Stimulated activated CD8-positive, alpha-beta memory T cell treated with anti-CD3 and anti-CD28 coated beads, Interleukin-12 subunit alpha, Interleukin-12 subunit beta, amount 100 ng/mL, for 4 hours (primary cell): ENCODE measurements at places on chromosomes 4 and X.

GRCh38 chr4:99536848-99537247, 26.0 kb downstream of the C4orf17 start:
- DNase-seq, result no peak

DNA sequence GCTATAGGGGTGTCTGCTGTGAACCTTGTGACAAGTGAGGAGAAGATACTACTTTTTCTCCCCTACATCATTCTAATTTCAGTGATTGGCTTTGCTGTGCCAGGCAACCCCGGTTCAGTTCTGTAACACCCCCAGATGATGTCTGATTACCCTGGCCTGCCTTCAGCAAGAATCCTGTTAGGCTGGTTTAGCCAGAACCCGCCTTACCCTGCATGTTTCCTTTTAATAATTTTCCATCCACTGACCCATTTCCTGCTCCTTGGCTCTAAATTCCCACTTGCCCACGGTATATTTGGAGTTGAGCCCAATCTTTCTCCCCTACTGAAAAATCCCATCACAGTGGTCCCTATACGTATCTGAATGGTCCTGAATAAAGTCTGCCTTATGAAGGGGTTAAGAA, 46.5 kb upstream of the HPSE start:
- no peak for DNase-seq

DNA sequence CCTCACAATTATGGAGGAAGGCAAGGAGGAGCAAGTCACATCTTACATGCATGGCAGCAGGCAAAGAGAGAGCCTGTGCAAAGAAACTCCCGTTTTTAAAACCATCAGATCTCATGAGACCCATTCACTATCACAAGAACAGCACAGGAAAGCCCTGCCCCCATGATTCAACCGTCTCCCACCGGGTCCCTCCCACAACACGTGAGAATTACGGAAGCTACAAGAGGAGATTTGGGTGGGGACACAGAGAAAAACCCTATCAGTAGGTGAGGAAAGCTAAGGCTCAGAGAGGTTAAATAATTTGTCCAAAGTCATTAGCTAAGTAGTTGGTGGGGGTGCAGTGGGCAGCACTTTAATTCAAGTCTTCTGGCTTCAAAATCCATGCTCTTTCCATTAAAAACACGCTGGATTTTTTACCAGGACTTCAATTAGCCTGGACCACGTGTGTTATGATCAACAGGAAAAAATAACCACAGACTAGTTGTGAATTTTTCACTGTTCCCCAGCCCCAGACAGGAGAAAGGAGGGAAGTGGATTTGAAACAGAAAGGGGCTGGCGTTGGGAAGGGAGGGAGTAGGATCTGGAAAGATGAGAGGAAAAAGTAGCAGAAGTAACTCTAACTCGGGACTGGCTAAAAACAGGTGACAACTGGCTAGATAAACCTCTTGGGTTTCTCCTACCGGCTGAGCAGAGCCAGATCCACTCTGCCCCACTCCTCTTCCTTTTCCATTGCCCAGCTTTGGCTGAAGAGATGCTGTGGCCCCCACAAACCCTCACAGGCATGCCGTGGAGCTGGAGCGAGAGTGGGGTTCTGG, 986 bp downstream of the MTMR8 start:
- no peak for DNase-seq

DNA sequence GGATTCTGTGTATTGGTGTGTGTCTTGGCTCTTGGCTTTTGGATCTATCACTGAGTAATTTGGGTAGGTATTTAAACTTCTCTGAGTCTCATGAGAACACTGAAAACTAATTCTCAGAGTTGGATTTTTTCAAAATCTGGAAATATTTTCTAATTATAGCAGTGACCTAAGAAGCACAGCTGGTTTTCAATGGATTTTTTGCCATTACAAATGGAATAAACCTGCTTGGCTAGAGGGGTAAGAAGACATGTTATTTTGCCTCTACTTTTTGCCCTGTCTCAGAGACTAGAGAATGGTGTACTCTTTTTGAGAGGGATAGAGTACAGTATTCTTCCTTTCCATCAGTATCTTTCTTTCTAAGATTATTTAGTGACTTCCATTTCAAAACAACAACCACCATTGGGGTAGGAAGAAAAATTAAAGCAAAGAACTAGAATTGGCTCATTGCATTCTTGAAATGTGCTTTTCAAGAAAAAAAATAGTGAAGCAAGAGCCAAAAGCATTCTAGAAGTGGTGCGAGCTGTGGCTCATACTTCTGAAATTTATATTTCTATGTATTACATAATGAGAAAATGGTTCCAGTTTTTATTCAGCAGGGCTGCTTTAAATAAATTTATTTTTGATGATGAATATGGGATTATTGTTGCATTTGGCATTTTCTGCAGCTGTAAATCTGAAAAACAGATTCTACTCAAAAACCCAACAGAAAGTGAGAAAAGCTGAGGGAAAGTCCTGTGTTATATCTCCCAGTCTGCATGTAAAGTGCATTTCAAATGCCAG, 850.2 kb upstream of the SLIT2 start:
- DNase-seq, result no peak

- no peak for DNase-seq
Measured at GRCh38 chrX:101219864-101220346, 319 bp downstream of the DRP2 start.

DNA sequence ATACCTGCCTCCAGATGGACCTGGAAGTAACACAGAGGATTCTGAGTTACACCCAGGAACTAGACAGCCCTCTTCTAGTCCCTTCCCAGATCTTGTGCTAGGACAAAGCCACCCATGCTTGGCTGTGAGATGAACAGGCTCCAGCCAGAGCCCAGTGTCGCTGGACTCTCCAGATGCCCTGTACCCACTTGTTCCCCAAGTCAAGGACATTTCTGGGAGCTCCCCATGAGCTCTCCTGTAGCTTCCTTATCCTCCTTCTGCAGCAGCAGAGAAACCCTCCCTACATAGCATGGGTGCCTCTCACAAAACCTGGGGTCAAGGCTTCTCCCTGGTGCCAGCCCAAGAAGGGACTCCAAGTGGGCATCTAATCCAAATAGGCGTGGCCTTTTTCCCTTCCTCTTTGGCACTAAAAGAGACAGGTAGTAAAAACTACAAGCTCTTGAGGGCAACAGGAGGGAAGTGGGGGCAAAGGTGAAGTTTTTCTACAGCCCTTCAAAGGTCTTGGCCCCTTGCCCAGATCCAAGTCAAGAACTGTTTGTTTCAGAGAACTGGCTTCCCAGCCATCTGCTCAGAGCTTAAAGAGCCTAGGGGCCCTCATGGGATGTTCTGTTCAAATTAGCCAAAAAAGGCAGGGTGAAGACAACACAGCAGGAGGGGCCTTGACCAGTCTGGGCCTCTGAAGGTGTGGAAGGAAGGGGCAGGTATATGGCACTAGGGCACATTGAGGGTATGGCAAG, 8.5 kb upstream of the ERCC6L start:
- no peak for DNase-seq

DNA sequence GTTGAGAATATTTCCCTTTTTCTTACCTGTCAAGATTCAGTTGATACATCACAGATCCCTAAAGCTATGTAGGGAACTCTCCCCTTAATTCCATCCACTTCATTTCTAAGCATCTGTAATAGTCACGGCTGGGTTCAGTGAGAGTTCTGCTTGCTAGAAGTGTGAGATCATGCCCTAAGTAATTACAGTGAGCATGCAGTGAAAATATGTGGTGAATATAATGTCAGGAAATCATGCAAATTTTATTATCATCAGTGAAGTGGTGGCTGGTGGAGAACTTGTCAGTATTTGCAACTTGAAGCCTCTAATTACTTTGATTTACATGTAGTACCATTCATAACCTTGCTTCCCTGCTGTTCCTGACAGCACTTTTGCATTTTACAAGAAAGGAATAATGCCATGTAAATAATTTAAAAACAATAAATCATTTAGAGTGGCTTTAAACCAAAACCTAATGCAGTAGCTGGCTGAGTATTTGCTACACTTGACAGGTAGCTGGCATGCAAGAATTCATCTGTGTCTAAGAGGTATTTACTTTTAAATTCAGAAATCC, 28.3 kb upstream of the CFAP299 start:
- no peak for DNase-seq

GRCh38 chr4:5050520-5051277, 581 bp upstream of the STK32B start:
- no peak for DNase-seq

DNA sequence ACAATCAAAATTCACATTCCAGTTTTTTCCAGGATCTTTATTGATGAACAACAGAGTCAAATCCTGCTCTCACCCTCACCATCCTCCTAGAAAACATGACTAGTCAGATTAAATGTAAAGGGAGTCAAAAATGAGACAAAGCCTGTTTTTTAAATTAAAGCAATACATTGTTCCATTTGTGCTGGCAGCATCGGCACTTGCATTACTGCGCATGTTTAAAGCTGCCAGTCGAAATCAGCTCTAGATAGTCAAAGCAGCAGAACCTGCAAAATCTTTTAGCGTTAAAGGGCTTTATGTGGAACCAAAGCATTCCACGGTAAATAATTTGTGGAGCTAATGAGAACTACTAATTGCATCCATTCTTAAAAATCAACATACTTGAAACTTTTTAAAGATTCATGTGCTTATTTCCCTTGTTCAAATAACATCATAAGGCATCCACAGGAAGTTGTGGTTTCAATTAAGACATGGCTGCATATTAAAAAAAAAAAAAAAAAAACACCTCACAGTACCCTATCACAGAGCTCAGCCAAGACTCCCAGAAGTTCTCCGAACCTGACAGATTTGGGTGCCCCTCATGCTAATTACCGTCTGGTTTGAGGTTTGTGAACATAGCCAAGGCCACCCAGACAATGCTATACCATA, 82.2 kb downstream of the SH3KBP1 start:
- DNase-seq, result no peak

DNA sequence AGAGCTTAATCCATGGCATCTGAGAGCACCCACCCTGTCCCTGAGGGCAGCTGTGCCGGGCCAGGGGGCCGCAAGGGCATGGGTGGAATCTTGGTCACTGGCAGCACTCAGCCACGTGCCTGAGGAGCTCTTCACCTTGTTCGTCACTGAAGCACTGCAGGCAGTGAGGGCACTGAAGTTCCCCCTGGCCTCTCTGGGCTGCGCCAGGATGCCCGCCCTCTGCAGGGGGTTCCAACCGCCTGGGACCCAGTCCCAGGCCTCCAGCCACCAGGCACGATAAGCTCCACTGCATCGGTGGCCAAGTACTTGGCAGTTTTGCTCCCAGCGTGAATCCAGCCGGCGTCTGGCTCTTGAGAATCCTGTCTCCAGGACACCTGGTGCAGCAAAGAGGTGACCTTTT, 96.4 kb upstream of the MED14 start:
- no peak for DNase-seq

DNA sequence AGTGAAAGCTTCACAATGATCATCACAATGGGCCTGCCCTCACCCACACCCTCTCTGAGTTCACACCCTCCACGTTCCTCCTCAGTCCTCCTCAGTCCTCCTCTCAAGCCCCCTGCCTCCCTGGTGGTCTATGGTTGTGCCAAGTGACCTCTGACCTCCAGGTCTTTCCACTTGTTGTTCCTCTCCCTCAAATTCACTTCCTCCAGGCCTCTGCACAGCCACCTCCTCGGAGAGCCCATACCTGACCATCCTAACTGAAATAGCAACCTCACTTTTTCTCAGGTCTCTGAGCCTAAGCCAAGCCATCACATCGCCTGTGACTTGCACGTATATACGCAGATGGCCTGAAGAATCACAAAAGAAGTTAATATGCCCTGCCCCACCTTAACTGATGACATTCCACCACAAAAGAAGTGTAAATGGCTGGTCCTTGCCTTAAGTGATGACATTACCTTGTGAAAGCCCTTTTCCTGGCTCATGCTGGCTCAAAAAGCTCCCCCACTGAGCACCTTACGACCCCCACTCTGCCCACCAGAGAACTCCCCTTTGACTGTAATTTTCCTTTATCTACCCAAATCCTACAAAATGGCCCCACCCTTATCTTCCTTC, 293.4 kb upstream of the TENM3 start:
- DNase-seq, result no peak

GRCh38 chr4:1111259-1111809, 2.0 kb downstream of the RNF212 start:
- no peak for DNase-seq

- DNase-seq, result no peak
Measured at GRCh38 chr4:106522839-106523238, 154.3 kb upstream of the GIMD1 start.

GRCh38 chr4:40000711-40001110, 23.0 kb upstream of the PDS5A start:
- no peak for DNase-seq

DNA sequence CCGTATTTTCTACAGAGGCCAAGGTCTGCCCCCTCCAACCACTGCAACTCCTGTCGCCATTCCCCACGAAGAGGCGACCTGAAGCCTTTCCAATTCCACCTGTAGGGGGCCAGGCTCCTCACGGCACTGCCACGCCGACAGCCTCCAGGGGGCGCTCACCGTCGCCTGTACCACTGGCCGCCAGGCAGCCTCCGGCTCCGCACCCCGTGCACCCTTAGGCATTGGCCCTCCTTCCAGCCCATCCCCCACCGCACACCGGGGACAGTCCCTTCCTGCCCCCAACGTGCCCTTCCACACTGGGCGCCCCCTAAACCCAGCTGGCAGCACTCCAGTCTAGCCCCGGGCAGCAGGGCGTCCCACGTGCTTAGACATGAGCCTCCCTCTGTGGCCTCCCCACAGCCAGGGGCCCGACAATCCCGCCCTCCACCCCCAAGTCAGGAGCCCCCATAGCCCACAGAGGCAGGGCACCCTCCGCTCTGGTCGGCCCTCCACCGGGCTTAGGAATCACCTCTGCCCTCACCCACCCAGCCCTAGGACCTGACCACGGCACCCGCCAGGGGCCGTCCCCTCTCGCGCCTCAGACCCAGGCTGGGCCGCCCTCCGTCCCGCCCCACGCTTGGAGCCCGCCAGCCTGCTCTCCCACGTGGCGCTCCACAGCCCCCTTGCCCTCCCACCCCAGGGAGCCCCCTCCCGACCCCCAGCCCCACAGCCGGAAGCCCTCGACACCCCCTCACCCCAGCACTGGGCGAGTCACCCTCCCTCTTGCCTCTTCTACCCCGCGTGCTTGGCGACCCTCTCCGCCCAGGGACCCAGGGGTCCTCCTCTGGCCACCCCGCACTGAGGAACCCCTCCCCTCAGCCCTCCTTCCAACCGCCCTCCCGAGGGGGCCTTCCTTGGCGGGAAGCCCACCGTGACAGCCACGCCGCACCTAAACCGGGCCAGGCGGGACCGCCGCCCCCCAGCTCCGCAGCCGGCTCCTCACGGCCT, 711 bp downstream of the PNMA6E start:
- DNase-seq, result no peak

DNA sequence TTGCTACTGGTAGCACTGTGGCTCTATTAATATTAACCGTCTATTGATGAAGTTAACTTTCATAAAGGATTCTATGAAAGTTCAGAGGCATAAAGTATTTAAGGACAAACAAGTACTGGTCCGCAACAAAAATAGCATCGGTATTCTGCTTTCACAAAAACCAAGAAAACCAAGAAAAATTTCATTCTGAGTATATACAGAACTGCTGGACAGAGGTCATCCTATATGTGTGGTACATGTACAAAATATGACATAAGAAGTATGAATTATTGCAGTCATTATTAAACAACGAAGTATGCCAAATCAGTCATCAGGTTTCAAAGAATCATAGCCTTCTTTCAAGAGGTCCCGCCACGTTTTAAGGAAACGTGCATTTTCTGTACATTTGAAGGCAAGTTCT, 2.4 kb downstream of the C4orf46 start:
- no peak for DNase-seq

- DNase-seq, result no peak
Measured at GRCh38 chr4:84870398-84871163, 95.9 kb downstream of the WDFY3 start.

GRCh38 chrX:29143756-29144155, 556.5 kb downstream of the IL1RAPL1 start:
- DNase-seq, result no peak
